CD4-positive, alpha-beta T cell treated with Interferon alpha-2 for 1 hour (primary cell): ENCODE measurements at places on chromosomes 3 and 15.

GRCh38 chr3:45109771-45110508 is 36.2 kb downstream of the CDCP1 start:
- DNase-seq = peak; percentile 43

DNA sequence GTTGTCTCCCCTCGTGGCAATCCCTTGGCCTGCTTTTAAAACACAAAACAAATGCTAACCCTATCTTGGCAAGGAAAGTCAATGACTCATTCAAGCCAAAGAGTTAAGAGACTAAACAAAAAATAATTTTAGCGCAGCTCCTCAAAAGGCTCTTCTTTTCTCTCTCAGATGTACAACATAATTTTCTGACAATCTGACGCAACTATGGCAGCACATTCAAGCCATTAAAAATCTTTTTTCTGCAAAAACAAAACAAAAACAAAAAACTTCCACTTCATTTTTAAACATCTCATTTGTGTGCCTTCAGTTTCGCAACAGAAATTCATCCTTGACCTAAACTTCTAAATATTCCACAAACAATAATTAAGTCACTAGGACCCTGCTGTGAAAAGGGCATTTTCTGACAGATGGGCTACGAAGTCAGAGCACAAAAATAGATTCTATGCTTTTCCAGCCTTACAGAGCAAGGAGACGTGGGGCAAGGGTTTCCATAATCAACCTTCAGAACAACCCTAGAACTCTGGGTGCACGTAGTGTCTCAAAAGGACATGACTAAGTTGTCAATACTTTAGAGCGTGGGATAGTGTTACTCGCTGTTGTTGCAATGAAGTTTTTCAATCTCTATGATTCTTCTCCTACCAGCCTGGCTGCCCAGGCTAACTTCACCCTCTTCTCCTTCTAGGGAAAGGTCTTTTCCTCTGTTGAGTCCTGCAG is 84.3 kb downstream of the MB21D2 start:
- DNase-seq = no peak

- DNase-seq = no peak
Observed at GRCh38 chr15:101131489-101132389, 120.1 kb downstream of the CHSY1 start.

- no peak for DNase-seq
Observed at GRCh38 chr3:194521510-194522260, 34.9 kb upstream of the ATP13A3 start.

GRCh38 chr3:119937229-119937628 is 155.3 kb downstream of the NR1I2 start:
- peak; percentile 54 for DNase-seq

DNA sequence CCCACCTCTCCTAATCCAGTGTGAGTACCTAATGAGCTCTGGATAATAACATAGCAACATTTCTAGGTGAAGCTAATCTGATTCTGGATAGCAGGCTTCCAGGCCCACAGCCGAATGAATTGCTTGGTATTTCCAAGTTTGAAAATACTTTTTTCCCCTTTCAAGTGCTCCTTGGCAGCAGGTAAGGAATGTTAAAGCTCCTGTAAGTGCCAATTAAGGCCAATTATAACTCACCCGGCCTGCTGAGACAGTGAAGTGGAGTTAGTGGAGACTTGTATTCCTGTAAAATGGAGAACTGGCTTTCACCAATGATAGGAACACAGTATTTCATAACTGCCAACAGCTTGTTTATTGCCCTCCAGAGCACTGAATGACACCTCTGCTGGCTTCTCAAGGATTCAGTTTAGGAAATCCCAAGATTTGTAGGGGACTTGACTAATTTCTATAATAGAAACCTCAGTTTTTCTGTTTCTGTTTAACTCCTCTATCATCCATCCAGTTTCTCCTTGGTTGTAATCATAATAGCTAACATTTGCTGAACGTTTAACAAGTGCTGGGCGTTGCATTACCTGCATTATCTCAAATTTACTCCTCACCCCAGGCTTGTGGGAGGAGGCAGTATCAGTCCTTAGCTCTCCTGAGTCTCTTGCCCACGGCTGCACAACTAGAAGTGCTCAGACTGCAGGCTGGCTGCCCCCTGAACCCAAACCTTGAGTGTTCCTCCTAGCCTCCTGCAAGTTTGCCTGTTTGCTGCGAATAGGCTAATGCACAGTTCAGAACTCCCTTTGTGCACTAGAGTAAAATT is 52.7 kb upstream of the SCAANT1 start:
- no peak for DNase-seq

GRCh38 chr15:63192619-63193206 is 3.3 kb downstream of the RAB8B start:
- DNase-seq = no peak

- DNase-seq = no peak
Observed at GRCh38 chr3:49733551-49733950, 9.8 kb upstream of the GMPPB start.

DNA sequence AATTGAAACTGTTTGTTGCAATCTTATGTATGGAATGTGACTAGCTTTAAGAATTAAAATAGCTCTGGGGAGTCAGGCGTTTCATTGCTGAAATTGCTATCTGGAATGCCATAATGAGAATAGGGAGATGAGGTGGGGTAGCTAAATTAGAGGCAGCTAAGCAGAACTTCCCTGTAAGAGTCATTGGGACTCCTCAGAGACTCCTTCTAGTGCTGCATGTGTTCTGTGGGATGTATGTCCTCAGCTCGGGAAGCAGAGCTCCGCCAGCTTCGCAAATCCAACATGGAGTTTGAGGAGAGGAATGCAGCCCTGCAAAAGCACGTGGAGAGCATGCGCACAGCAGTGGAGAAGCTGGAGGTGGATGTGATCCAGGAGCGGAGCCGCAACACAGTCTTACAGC is 57.4 kb downstream of the HMG20A start:
- no peak for DNase-seq

DNA sequence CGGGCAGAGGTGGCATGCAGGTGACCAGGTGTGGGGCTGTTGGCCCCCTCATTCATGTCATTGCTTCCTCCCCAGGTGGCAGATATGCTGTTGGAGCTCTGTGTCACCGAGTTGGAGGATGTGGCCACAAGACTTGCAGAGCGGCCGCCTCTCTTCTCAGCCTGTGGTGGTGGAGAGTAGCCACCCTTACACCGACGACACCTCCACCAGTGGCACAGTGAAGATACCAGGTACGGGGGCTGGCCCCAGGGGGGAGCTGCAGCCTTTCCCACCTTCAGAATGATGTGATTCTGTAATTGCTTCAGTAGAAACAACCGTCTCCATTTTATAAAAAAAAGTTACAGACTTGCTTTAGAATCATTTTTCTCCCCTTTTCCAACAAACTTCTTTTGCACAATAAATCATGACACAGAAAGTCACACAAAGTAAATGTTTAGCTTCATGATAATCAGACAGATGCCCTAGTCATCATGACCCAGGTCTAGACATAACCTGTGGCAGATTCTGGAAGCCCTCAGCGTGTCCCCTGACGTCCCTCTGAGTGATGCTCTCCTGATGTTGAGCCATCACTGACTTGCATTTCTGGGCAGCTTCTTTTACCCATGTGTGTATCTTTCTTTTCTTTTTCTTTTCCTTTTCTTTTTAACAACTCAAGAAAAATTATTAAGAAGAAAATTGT is 76.0 kb upstream of the FAN1 start:
- DNase-seq = no peak

DNA sequence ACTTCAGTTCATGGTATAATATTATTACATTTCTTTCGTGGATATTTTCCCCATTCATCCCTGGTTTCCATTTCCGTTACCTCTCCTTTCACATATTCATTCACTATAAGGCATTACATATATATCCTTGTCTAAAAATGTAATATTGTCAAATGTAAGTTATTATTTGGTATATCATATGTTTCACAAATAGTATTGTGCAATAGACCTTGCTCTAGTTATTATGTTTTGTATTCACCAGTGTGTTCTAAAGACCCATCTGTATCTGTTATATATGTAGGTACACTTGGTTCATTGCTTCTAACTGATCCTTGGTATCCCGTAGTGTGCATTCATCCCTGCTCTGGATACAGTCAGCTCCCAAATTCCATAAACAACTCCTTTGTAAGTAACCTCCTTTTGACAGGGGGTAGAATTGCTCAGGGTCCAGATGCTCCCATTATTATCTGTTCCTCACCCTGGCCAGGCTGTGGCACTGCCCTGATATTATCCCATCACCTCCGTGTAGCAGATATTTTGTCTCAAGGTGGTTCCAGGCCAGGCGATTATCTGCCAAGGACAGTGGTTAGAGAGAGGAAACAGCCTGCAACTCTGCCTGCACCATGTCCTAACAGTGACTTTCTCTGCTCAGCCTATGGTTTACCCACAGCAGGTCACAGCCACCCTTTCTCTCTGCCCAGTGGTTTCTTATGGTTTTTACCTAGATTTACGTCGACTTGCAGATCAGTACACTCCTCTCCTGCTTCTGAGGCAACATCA is 29.2 kb downstream of the PAQR9 start:
- DNase-seq = no peak

DNA sequence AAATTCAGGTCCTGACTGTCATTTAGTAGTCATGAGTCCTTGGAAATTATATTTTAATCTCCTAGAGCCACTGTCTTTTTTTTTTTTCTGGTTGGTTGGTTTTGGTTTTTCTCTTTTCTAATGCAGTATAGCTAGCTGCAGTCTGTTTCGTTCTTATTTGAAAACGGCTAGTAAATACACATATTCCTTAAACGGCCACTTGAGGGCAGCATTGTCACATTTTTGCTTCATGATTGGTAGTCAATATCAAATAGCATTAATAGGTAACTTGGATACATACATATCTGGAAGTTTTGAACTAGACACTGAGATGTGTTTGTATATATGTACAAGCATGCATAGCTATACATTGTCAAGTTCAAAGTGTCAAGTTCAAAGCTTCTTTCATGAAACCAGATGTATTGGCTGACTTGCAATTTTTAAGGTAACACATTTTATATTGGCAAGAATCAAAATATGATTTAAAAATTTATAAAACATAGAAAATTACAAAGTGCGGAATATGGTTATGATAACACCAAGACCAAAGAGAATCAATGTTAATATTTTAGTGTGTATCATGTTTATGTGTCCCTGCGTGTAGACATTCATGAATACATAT is 22.5 kb downstream of the GABRA5 start:
- no peak for DNase-seq

DNA sequence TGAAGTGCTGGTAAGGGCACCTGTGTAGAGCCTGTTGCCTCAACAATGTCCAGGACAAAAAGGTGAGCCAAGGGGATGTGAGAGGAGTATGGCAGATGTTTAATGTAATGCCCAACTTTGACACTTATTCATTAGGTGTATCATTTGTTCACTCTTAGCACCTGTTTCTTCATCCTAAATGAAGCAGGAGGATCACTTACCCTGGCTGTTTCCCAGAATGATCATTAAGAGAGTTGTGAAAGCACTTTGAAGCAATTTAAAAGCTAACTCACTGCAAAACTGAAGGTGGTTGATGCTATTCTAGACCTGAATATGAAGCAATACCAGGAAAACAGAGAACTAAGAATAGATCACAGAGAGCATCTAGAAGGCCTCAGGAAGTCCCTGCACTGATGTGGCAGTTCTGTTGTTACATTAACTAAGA is 3.4 kb upstream of the HHLA2 start:
- DNase-seq = peak; percentile 38
